ENCODE measurements at places on chromosomes 1 and 21. TPM values are rescaled to one million over a fixed set of nuclear protein-coding genes. Genes with fewer than 3 reads are reported as not detected.

DNA sequence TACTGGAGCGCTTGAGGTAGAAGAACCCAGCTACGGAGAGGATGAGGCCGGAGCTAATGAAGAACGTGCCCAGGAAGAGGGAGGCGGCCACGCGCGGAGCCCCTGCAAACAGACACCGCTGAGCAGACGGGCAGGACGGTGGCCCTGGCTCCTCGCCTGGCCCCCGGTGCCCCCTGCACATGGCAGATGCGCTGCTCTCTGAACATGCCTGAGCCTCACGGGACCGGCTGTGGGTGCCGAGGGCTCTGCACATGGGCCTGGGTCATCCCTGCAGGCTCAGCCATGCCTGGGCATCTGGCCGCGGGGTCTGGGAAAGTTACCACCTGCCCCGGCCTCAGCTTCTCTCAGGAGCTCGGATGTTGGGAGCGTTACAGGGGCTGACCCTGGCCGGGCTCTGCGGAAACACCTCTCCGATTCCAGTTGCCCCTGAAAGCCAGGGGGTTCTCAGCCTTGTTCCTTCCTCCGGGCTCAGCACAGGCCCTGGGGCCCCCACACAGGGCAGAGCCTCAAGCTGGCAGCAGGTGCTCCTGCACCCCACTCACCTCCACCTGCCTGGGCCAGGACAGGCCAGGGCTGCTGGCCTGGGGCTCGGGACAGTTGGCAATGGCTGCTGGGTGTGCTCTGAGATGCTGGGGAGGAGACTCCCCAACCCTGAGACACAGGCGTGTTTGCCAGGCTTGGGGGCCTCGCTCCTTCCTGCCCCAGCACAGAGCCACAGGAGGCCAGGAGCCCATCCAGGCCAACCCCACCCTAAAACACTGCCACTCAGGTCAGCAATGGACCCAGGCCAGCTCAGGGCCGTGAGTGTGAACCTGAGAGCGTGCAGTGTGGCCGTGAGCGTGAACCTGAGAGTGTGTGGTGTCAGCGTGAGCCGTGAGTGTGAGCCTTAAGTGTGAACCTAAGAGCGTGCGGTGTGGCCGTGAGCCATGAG lies 12.1 kb upstream of the RNF223 start:
- no peak for DNase-seq

CFHR4 gene
- total RNA-seq = not detected

DNA sequence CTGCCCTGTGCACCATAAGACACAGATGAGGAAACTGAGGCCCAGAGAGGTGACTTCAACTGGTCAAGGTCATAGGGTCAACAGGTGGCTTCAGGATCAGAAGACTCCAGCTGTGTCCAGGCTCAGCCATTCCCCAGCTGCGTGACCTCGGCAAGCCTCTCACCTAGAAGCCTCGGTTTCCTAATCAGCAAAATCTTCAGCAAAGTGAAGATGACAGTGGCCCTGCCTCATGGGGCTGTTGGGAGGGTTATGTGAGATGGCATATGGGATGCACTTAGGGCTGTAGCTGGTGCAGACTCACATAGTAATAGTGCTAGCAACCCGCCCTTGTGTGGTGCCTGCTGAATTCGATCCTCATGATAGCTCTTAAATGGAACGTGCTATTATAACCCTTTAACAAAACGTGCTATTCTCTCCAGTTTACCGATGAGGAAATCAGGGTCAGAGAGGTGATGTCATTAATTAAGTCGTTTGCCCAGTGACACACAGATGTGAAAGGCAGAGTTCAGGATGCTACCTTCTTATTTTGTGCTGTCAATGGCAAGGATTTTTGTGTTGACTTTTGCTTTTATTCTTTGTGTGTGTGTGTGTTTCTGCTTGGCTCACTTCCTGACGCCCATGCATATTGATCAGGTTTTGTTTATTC lies 472.9 kb downstream of the MATN1 start:
- no peak for DNase-seq

GRCh38 chr1:157376681-157377080 lies 175.6 kb downstream of the FCRL5 start:
- DNase-seq = no peak

DNA sequence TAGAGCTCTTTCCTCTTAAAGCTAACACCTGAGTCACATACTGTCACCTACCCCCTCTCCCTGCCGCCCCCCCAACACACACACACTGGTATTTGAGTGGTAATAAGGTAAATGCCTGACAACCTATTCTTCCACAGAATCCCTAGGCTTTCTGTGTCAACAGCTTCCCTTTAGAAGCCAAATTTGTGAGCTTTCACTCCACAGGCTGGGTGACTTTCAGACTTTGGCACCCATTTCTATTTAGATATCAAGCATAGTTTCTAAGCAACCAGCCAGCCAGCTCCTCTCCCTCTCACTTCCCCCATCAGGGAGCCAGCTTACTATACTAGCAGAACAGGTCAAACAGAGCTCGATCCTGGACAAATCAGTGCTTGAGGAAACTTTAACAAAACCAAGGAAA lies 3.2 kb upstream of the C1orf74 start:
- peak; percentile 64 for DNase-seq

RAB3B gene
- total RNA-seq = 1.4 TPM

DNA sequence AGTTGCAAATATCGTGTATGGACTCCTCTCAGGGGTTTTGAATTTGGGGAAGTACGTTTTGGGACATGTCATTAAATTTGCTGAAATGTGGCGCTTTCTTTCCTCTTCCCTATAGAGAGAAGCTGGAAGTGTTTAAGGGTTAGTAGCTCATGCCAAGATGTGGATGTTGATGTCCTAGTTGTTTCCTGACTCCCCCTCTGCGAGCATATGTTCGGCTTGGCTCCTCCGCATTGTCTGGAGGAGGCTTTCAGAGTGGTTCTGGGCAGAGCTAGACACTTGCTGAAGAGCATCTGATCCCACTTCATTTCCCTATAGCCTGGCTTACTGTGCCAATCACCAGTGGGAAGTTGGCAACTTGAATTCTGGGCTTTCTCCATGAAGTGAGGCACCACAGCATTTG lies 347.4 kb upstream of the B3GALT2 start:
- no peak for DNase-seq

- DNase-seq = no peak
Observed at GRCh38 chr1:156836041-156836654, 19.5 kb upstream of the SH2D2A start.

DNA sequence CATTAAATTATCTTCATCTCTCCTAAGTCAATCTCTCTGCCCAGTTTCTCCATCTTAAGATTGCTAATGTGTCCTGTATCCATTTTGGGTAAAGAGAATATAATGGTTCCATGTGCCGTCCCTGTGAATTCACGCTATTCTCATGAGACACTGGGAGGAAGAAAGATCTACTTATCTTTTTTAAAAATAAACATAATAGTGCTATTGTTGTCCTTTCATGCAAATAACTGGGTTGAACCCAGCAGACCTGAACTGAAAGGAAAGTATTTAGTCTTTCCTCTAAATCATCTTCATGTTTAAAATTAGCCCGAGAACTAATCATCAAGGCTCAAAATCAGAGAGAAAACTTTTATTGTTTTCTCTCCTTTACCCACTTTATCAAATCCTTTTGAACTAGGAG lies 22.4 kb downstream of the SLAMF1 start:
- no peak for DNase-seq

DNA sequence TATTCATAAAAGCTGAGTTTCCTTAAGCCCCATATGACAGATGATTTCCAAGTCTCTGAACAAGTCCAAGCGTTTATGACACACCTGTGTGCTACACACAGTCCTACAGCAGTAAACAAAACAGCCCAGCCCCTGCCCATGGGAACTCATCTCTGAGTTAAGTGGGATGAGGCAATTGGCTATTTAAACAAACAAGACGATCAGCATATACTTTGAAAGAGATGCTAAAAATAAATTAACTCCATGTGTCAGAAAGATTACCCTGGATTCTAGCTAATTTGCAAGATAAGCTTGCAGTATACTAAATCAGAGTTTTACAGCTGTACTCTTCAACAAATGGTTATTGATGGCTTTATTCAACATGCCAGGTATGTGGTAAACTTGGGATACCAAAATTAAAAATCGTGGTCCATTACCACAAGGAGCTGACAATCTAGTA lies 7.0 kb downstream of the PSMG1 start:
- DNase-seq = no peak

PLA2G2C gene
- total RNA-seq = 0.13 TPM

ADGRL4 gene
- total RNA-seq = 12.9 TPM

GRCh38 chr1:116119876-116120275 lies 8.7 kb downstream of the MAB21L3 start:
- no peak for DNase-seq

ICOSLG gene
- total RNA-seq = 0.48 TPM

DNA sequence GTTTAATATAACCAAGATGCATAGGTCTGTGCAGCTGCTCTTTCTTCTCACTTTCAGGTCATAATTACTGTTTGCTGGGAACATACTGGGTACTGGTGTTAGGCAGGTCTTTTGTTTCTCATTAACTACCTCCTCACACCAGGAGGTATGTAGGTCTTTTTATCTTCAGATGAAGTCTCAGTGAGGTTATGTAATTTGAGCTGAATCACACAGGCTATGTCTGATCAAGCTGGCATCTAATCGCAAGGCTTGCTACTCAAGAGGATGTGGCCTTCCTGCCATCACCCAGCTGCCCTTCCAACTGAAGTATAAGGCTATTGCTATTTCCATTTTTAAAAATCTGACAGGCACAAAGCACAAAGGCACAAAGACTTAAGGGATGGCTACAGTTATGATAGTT lies 96.4 kb downstream of the RUNX1 start:
- DNase-seq = no peak

NIPAL3 gene
- 28.6 TPM for total RNA-seq

ACKR1 gene
- total RNA-seq = 11.5 TPM

DNA sequence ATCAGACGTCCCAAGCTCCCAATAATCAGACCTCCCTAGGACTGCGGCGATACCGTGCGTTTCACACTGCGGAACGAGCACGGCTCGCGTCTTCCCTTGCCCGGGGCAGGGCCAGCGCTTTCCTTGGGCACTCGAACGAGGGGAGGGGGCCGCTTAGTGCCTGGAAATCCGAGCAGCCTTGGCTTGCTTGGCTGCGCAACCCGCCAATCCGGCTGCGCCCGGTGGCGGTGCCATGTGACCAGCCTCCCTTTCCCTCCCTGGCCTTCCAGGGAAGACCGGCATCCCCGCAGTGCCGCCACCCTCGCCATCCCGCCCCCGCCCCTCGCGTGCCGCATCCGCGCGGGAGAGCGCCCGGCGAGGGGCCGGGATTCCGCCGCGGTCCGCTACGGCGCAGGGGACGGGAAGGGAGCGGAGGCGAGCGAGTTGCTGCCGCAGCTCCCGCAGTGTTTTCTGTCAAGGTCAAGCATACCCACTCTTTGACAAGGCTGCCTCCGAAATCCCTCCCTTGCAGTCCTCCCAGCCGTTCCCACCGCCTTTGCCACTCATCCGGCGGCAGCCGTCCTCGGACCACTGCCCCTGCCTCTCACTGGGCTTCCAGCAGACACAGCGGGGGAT lies 8.3 kb upstream of the RNF19B start:
- DNase-seq = peak; percentile 73

RIPK4 gene
- not detected for total RNA-seq

DNA sequence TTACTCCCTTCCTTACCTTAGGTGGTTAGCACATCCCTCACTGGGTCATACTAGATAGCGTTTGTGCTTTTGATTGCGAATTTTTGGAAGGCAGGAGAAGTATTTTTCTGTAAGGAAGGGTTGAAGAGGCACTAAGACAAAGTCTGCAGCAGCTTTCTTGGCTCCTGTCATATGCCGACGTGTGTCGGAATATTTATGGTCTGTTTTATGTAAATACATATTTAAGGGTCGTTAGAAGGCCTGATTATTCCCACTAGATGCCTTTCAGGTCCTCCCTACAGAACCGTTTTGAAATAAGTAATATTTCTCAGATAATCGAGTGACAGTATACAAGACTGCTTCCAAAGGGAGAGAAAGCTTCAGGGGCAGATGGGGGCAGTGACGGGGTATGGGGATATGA lies 10.0 kb downstream of the RNF220 start:
- DNase-seq = no peak

GRCh38 chr1:227919906-227920305 lies 27.8 kb downstream of the WNT9A start:
- DNase-seq = no peak

ADGRB2 gene
- total RNA-seq = 2.2 TPM

GRCh38 chr1:220124542-220124941 lies 30.6 kb downstream of the IARS2 start:
- no peak for DNase-seq

DNA sequence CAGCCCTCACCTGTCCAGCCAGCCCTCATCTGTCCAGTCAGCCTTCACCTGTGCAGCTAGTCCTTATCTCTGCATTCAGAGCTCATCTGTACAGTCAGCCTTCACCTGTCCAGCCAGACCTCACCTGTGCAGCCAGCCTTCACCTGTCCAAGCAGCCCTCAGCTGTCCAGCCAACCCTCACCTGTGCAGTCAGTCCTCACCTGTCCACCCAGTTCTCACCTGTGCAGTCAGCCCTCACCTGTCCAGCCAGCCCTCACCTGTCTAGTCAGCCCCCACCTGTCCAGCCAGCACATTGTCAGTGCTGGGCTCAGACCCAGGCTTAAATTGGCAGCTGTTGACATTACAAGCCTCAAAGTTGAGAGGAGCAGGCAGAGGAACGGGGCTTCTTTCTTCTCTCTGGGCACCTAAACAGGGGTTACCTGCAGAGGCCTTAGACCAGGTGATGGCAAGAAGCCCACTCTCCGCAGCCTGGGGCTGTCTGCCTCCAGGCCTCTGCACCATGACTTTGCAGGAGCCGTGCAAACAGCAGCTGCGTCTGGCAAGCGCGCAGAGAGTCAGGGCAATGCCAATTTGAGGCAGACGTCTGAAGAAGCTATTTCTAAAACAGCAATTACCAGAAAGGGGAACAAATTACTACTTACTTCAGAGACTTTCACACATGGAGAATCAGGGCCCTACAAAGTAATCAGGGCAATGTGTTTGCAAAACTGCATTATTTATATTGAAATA lies 506.1 kb downstream of the NPHP4 start:
- DNase-seq = no peak

DNA sequence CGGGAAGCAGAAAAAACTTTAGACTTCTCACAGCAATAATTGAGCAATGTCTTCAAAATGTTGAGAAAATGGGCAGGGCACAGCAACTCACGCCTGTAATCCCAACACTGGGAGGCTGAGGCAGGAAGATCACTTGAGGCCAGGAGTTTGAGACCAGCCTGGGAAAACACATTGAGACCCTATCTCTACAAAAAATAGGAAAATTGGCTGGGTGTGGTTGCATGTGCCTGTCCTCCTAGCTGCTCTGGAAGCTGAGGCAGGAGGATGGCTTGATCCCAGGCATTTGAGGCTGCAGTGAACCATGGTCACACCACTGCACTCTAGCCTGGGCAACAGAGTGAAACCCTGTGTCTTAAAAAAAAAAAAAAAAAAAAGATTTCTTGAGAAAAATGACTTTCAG lies 7.8 kb upstream of the ZFP69 start:
- no peak for DNase-seq

DNA sequence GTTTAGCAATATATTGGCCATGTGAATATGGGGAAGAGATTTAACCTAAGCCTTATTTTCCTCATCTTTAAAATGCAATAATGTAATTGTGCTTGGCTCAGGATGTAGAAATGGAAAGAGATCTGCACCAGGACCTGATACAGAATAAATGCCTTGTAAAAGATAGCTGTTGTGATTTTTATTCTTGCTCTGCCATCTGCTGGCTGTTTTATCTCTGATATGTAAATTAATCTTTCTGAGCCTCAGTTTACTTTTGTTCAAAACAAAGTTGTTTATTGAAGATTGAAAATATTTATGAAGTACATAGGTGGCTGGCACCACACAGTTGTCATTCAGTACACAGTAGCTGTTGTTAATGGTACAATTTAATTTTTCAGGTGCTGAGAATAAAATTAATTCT lies 21.9 kb downstream of the ZYG11B start:
- DNase-seq = no peak

TNFRSF8 gene
- total RNA-seq = 0.46 TPM

- DNase-seq = no peak
Observed at GRCh38 chr1:37809942-37810341, 1.9 kb upstream of the YRDC start.

- DNase-seq = no peak
Observed at GRCh38 chr1:110258734-110259133, 48.6 kb downstream of the KCNC4 start.

Measured in adrenal gland (tissue), 19 donors.